ENCODE measurements at places on chromosomes 11 and 22.

DNA sequence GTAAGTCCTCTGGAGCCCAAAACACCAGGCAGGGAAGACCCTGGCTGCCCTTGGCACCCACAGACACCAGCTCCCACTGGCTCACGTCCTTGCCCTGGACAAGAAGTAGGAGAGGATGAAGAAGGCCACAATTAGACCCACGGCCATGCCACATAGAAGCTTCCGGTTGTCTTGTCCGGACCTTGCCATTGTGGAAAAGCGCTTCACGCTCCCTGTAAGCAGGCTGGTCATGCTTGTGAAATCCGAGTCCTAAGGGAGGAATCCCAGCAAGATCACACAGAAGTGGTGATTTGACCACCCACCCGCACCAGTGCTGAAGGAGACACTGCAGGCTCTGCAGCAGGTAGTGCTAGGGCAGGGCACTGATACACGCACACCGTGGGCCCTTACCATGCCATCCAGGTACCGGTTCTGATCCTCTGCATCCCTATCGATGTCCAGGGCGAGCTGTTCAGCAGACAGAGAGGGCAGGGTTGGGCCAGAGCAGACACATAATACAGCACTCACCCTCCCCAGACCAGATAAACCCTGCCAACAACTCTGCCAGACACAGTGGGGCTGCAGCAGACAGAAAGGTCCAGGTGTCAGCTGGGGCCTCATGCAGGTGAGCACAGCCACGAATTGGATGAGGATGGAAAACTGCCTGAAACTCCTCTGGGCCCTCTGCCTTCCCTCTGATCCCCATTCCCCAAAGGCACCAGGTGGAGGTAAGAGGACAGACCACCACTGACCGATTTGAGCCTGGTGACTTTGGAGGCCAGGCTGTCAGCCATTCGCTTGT is 1.8 kb downstream of the BET1L start:
- DNase-seq: no peak

GRCh38 chr11:124179310-124179709 is 3.8 kb upstream of the OR10D3 start:
- no peak for DNase-seq

DNA sequence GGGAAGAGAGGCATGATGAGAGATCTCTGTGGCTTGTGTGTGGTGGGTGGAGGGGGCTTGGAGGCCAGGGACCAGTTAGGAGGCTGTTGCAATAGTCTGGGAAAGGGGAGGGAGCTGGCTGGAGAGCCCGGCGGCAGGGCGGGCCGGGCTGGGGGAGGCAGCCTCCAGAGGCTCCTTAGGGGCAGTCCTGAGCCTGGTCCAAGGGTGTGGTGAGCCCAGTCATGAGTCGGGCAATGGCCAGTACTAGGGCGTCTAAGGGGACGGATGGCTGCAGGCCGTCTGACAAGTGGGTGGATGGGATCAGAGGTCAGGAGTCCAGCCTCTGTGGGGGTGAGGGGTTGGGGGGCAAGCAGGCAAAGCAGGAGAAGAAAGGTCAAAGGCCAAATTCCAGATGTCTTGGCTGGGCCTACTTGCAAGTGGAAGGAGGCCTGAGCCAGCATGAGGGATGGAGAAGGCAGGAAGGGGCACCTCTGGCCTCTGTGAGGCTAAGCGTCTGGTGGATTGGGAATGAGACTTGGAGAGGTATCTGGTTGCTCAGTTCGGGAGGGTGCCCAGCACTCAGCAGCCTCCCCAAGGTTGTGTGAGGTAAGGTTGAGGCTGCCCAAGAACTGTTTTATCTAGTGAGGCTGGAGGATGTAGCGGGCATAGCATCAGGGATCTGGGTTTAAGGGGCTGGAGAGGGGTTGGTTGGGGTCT is 6.0 kb upstream of the CD248 start:
- DNase-seq: no peak

- no peak for DNase-seq
These were observed 37.4 kb downstream of the PRDM10 start for GRCh38 chr11:129965248-129965647.

DNA sequence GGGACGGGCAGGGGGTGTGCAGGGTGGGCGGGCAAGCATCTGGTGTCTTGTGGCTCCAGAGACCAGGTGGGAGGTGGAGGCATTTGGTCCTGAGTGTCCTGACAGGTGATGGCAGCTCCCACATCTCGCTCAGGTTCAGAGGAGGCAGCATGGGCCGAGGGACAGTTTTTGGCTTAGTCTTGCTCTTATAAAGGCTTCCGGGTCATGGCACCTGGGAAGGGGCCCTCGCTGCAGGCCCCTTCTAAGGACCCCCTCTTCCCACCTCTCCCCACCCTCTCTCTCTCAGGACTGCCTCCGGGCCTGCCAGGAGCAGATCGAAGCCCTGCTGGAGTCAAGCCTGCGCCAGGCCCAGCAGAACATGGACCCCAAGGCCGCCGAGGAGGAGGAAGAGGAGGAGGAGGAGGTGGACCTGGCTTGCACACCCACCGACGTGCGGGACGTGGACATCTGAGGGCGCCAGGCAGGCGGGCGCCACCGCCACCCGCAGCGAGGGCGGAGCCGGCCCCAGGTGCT is 9.9 kb downstream of the CCND1 start:
- no peak for DNase-seq

DNA sequence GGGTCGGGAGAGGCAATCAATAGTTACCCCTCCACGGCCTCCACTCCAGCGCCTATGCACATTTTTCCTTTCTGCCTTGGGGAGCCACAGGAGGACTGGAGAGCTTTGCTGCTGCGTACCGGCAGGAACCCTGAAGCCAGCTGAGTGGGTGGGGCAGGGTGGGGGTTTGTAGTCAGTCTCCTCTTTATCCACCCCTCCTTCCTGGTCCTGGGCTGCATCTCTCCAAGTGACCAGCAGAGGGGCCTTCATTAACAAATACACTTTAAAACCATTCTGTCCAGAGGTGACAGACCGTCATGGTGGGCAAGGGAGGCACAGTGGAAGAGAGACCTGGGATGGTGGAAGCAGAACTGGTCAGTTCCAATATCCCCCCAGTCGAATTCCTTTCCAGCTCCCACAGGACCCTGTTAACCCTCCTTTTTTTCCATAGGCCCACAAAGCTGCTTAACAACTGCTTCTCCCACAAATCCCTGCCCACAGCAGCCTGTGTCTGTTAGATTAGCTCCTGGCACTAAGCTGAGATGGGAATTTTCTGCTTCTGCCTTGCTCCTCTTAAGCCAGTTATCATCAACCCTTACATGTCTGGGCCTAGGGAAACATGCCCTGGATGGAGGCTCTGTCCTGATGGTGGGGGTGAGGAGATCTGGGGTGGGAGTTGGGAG is 3.9 kb upstream of the ABCG4 start:
- no peak for DNase-seq

DNA sequence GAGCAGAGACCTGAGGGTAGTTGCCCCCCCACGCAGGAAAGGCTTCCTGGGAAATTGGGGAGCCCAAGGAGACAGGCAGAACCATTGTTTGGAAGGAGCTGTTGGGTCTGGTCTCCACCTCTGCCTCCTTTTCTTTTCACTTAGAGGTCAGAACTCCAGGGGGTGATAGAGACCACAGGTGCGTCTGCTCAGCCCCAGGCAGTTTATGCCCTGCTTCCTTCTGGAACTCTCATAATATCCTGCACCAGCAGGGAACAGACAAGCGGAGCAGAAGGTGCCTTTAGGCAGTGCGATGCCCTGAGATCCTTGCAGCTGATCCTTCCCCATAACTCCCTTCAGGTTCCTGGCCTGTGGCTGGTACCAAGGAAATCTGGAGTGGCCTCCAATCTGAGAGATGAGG is 120.2 kb downstream of the NECTIN1 start:
- DNase-seq: no peak

DNA sequence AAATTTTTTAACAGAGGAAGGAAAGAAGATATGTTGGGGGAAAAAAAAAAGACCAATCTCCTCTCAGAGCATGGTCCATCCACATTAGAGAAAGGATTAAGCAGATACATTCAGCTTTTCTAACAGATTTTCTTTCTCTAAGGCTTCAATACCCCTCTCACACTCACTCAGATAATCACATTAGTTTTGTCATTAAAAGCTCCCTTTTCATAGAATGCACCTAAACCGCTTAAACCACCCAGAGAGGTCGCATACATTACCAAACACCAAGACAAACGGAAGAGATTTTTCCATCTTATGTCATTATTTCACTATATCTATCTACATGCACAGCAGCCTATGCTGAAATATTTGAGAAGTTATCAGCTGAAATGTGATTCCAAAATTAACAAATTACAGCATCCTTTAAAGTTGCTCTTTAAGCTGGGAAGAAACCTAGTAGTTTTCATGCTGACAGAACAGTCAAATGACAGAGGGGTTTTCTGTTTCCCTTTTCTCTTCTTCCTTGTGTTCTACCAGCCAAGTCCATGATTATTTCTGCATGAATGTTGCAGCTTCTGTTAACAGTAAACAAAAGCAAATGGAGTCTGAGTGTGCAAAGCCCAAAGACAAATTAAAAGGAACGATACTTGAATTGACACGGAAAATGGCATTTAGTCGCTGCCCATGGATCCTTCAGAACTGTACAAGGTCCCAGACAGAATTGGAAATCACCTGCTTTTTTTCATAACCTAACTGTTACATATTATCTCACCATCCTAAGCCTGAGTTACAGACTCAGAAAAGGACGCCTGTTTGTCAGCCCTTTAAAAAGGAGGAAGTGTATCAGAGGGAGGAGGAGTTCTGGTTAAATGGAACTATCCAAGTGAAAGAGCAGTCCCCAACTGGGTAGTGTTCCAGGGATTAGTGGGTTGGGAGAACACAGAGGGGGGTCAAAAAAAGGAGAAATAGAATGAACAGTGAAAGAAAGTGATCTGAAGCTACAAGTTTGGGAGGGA is 54.6 kb downstream of the PRCP start:
- no peak for DNase-seq

DNA sequence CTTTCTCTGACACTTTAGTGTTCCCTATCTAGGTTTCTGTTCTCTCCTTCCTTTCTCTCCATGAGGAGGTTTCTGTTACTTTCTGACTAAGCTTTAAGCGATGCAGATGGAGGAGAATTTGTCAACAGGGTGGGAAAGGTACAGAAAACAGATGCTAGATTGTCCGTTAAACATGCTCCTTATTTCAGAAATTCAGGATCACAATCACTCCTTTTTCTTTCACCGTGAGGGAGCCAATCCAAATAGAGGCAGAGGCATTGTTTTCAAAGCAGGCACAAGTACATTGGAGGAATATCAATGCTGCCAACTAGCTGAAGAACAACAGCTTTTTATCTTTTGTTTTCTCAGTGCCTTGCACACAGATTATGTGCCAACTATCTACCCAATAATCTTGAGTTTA is 215.7 kb upstream of the FOLH1 start:
- no peak for DNase-seq

GRCh38 chr11:76602431-76602861 is 68.1 kb downstream of the LRRC32 start:
- DNase-seq: no peak

GRCh38 chr11:69582756-69583467 is 58.0 kb upstream of the CCND1 start:
- DNase-seq: no peak

DNA sequence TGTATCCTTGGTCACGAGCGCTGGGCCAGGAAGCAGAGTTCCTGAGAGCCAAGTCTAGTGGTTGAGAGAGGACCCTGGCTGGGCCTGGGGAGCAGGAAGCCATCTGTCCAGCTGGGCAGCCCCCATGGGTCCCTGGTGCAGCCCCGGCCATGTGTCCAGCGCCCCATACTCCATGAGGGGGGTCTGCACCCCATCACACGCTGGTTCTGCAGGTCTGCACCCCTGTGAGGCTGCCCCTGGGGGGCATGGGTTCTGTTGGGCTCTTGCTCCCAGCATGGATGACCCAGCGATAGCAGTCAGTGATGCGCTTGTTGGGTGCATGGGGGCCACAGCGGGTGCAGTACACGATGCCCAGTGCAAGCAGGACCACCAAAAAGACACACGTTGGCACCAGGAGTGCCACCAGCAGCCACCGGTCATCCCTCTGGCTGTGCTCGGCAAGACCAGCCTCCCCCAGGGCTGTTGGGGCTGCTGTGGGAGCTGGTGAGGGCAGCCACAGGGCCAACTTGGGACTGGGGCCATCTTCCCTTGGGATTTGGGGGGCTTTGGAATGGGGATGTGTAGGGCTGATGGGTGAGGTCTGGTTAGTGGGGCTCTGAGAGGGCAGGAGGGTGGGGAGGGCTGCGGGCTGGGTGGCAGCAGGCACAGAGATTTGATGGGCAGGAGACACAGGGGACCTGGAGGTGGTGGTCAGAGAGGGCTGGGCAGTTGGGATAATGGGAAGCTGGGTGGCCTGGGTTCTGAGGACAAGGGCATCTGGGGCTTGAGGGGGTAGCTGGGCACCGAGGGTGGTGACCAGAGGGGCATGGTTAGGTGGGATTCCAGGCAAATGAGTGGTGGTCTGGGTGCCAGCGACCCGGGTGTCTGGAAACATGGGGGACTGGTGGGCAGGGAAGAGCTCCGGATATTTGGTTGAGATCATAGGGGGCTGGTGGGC is 2.0 kb downstream of the CD248 start:
- DNase-seq: no peak

GRCh38 chr22:37016134-37016910 is 2.9 kb downstream of the TST start:
- DNase-seq: no peak

DNA sequence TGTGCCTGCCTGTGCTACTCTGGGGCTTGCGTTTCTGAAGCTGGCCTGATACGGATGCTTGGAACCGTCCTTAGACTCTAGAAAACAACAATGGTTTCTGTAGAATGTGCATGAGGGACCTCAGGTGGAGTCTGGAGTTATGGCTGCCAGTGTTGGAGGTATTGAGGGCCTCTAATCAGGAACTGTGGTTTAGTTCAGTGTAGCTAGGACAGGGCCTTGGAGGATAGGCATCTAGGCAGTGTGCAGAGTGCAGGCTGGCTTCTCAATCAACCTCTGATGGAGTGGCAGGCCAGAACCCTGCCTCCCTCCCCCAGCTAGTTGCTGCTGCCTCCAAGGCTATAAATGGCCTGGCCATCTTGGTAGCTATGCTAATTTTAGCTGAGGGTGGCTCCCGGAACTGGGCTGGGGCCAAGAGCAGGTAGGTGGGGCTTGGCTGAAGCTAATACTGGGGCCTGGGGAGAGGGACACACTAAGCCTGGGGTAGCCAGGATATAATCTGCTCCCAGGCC is 4.0 kb downstream of the STIM1 start:
- no peak for DNase-seq

GRCh38 chr11:119486691-119487259 is 63.8 kb upstream of the THY1 start:
- DNase-seq: no peak

DNA sequence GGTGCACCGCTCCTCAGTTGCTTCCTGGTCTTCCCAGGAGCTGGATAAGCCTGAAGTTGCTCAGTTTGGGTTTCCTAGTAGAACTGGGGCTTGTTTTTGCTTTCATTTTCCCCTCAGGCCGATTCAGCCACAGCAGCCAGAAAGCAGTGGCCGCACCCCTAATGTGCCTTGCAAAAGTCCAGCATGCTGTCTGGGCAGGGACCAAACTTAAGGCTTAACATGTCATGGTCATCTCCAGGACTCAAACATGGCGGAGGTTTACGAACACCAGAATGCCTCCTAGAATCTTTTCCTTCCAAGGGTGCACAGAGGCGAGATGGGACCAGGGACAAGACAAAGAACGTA is 2.5 kb downstream of the GNG3 start:
- DNase-seq: no peak

DNA sequence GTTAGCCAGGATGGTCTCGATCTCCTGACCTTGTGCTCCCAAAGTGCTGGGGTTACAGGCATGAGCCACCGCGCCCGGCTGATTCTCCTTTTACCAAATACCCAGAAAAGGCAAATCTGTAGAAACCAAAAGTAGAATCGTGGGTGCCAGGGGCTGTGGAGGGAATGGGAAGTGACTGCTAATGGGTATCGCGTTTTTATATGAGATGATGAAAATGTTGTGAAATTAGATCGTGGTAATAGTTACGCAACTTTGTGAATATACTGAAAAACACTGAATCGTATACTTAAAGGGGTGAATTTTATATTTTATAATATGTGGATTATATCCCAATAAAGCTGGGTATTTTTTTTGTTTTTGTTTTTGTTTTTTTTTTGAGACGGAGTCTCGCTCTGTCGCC is 48.2 kb upstream of the CREB3L1 start:
- no peak for DNase-seq
